ENCODE measurements at places on chromosomes 12 and 14. TPM values are rescaled to one million over a fixed set of nuclear protein-coding genes. Genes with fewer than 3 reads are reported as not detected.

NXPH4 gene
- not detected for total RNA-seq

- H3K4me1 ChIP-seq, result no peaks in the 10 kb centered on the region
- no peak for DNase-seq
- no peak overlapping the region for H3K4me3 ChIP-seq
- H3K36me3 ChIP-seq, result no peaks in the 10 kb centered on the region
Measured at GRCh38 chr14:86604561-86604960, 1074.6 kb downstream of the FLRT2 start.

DNA sequence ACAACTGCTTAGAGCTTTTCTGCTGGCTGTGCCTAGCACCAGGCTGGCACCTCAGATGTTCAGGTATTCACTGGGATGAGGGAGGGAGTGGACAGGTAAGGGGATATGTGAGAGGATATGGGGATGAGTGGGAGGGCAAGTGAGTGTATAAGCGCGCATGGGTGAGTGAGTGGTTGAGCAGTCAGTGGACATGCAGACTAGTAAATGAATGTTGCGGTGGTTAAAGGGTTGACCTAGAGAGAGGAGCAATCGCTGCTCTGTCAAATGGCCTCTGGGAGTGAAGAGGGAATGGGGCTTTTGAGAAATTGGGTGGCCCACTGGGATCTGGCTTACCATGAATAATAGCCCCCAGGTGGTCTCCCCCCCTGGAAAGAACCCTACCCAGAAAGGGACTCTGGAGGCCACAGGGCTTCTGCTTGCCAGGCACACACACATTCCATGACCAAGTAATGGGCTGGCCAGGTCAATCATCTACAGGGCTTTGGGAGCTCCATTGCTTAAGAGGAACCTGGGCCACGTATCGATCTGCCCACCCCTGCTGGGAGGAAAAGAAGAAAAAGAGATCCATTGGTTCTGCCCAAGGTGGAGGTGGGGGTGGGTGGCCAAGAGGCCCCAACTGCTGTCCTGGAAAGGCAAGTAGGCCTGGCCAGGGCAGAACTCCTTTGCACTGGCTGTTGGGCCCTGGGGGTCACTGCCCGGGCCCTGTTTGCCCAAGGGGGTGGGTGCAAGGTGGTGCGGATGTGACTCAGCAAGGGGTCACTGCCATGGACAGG lies 30.8 kb upstream of the ZFP36L1 start:
- no peaks in the 10 kb centered on the region for H3K27me3 ChIP-seq
- peaks cover 38% of the 10 kb centered on the region for H3K4me1 ChIP-seq
- H3K27ac ChIP-seq, result no peak overlapping the region
- no peak for DNase-seq

DNA sequence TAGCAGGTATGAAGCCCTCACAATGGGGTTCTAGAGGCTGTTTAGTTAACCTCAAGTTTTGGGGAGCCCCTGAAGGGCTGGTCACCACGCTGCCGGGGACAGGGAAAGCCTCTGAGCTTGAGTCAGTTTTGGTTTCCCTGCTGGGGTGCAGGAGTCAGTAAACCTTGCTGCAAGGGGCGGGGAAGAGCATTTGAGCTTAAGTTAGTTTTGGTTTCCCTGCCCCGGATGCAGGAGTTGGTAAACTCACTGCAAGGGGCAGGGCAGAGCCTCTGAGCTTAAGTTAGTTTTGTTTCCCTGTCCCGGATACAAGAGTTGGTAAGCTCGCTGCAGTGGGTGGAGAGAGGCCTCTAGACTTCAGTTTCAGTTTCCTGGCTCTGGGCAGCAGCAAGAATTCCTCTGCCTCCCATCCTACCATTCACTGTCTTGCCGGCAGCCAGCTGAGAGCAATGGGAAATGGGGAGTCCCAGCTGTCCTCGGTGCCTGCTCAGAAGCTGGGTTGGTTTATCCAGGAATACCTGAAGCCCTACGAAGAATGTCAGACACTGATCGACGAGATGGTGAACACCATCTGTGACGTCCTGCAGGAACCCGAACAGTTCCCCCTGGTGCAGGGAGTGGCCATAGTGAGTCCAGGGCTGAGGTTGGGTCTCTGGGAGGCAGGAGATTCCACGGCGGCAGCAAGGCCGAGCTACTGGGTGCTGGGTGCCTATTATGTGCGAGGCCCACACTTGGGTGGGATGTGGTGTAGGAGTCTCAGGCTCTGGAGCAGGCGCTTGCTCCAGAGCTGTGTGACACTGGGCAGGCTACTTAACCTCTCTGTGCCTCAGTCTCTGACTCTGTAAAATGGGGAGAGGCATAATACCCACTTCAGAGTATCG lies at the start of gene OAS2:
Gene OAS2, plus strand, starts transcription at position 357 of the 878 bp plus-strand sequence. Its CDS starts 90 bp downstream, at position 447.
- peaks cover 7% of the 10 kb centered on the region for H3K4me1 ChIP-seq
- peak within 1 kb of the TSS; percentile 57 for H3K4me3 ChIP-seq
- H3K27me3 ChIP-seq, result no peaks in the 10 kb centered on the region
- no peaks in the 10 kb centered on the region for H3K36me3 ChIP-seq
- DNase-seq, result peak; percentile 88

ACOT6 gene
- not detected for total RNA-seq

SYCP3 gene
- not detected for total RNA-seq

DNA sequence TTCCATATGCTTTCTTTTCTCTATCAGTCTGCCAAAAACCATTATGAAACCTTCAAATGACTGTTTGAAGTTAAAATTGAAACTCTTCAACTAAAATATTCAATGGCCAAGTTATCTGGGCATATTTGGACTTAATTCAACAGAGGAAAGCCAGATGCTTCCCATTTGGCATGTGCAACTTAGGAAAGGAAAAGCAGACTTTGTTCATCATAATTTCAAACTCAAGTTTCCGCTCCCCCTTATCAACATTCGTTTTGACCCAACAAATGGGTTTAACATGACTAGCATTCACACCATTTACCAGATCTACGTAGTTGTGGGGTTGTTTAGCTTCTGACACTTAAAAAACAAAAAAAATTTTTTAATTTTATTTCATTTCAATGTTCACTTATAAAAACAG lies 75.7 kb downstream of the PLEKHG7 start:
- DNase-seq, result no peak
- no peaks in the 10 kb centered on the region for H3K27me3 ChIP-seq
- H3K27ac ChIP-seq, result no peak overlapping the region
- no peaks in the 10 kb centered on the region for H3K4me1 ChIP-seq
- H3K4me3 ChIP-seq, result no peak overlapping the region

DNA sequence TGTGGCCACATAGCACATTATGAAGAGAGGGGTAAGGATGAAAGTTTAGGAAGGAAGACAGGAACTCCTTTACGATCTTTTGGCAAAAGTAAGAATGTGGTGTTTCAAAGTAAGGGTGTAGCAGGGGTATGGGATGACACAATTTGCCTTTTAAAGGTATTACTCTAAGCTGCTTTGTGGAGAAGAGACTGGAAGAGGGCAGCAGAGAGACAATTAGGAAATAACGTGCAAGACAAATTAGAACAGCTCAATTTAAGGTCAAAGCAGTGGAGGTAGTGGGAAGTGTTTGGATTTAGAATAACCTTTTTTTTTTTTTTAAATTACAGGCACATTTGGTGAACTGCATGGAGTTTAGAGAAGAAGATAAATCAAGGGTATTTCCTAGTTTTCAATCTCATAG lies 342.6 kb downstream of the NOVA1 start:
- DNase-seq, result no peak
- no peak overlapping the region for H3K4me3 ChIP-seq
- no peaks in the 10 kb centered on the region for H3K36me3 ChIP-seq

GRCh38 chr14:106846218-106846617 lies 1319.8 kb downstream of the TMEM121 start:
- no peaks in the 10 kb centered on the region for H3K36me3 ChIP-seq
- peak overlapping the region; percentile 46 for H3K4me3 ChIP-seq
- H3K4me1 ChIP-seq, result peaks cover 14% of the 10 kb centered on the region

A2ML1 gene
- not detected for total RNA-seq

DNA sequence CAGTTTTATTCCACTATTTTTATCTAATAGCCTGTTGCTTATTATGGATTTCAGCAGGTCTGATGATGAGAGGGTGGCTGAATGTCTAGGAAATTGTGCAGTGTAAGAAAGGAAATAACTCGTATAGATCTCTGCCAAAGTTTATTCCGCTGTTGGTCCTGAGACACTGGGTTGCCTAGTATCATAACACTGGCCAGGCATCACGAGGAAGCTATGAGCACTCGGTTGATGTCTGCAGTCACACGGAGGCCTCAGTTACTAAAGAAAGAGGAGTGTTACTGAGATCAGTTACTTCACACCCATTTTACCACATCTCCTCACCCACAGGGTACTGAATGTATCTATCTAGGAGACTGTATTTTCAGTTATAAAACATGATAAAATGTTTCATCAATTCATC lies 21.9 kb downstream of the BHLHE41 start:
- no peaks in the 10 kb centered on the region for H3K27me3 ChIP-seq
- no peaks in the 10 kb centered on the region for H3K36me3 ChIP-seq
- no peak overlapping the region for H3K4me3 ChIP-seq

GRCh38 chr12:128178966-128179365 lies 88.0 kb upstream of the TMEM132C start:
- no peak overlapping the region for H3K4me3 ChIP-seq
- H3K27me3 ChIP-seq, result no peaks in the 10 kb centered on the region
- H3K27ac ChIP-seq, result no peak overlapping the region
- H3K36me3 ChIP-seq, result no peaks in the 10 kb centered on the region
- DNase-seq, result no peak
- H3K4me1 ChIP-seq, result no peaks in the 10 kb centered on the region

NCOR2 gene
- 119 TPM for total RNA-seq

CNOT2 gene
- 88.7 TPM for total RNA-seq

DNA sequence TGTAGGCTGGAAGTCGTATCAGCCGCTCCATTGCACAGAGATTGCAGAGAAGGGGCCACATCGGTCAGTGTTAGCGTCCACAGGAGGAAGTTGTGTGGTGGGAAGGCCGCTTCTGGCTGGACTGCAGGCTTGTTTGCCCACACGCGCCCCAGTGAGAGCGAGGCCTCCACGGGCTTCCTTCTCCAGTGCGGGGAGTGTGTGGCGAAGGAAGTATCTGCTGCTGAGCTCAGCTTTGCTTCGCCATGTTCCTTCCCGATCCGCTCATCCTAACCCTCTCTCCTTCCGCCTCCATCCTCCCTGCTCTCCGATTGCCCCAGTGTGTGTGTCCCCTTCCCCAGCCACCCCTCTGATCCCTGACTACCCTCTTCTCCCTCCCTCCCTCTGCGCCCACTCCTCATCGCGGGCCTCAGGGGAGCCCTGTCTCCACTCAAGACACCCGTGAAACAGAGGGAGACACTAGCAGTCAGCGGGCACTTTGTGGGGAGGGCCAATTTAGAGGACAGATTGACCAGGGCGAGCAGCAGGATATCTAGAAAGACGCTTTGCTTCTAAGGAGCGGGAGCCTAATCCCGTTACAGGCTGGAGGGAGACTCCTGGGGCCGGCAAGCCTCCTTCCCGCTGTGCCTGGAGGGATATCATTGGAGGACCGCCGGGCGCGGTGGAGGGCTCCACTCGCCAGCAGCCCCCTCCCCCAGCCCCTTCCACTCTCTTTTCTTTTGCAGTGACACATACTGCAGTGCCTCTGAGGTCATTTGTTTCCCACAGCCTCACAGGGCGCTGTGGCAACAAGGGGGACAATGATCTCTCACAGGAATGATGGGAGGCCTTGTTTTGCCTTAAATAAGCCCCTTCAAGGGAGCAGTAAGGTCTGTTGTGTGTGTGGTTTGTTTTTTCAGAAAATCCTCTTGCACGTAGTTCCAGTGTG lies 428.8 kb downstream of the ZFP36L1 start:
- no peaks in the 10 kb centered on the region for H3K36me3 ChIP-seq
- peak overlapping the region; percentile 77 for H3K27ac ChIP-seq
- H3K27me3 ChIP-seq, result no peaks in the 10 kb centered on the region
- peaks cover 64% of the 10 kb centered on the region for H3K4me1 ChIP-seq

TRHDE gene
- 1.4 TPM for total RNA-seq

DNA sequence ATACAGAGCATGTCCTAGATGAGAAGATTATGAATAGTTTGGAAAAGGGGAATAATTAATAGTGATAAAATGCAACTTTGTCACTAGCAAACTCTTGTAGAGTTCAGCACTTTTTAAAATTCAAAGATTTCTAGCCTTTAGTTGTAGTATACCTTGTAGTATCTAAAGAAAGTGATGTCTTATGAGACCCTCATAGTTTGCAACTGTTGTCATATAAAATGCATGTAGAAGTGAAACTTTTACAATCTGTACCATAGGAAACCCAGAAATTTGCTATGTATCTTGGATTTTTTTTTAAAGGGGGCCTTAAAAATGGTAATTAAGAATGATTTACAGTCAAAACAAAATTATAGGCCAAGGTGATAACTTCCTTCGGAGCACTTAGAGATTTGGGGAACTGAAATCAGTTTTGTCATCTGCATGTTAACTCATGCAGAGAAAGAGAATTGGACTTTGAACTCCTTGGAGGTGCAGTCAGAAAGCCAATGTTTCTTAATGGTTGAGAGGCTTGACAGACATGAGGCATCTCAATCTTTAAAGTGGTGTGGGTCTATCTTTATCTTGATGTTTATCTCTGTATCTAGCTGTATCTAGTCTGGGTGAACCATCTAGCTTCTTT lies 1.3 kb downstream of the LRRK2 start:
- H3K27ac ChIP-seq, result peak overlapping the region; percentile 89
- H3K4me1 ChIP-seq, result no peaks in the 10 kb centered on the region
- H3K27me3 ChIP-seq, result peaks cover 10% of the 10 kb centered on the region
- DNase-seq, result peak; percentile 22
- H3K36me3 ChIP-seq, result no peaks in the 10 kb centered on the region

DDIT3 gene
- 17.4 TPM for total RNA-seq

DNA sequence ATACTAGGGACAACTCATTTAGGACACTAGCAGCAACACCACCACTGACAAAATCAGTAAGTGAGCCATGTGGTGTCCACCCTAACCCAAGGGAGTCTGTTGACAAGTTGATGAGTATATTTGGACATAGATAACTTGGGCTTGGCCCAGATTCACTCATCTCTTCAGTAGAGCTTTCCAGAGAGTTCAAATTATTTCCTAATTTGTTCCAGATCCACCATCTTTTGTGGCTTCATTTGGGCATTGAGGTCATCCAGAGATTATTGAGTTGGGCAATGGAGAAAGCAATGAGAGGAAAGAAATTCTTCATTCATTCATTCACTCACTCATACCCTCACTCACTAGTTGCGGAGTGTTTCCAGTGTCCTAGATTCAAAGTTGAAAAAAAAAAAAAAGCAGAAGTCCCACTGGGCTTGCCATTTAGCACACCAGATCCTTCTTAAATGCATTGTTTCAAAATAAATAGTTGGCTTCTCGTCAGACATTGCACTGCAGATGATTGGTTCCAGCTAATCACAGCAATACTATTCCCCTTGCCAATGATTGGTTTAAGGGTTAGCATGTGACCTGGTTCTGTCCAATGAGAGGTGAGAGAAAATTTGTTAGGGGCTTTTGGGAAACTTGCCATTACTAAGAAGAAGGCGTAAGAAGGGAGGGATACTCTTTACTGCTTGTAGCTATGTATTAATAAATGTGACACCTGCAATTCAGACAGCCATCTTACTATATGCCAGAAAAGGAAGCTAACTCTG lies 31.8 kb upstream of the WSCD2 start:
- H3K4me1 ChIP-seq, result no peaks in the 10 kb centered on the region
- no peak overlapping the region for H3K27ac ChIP-seq

DNA sequence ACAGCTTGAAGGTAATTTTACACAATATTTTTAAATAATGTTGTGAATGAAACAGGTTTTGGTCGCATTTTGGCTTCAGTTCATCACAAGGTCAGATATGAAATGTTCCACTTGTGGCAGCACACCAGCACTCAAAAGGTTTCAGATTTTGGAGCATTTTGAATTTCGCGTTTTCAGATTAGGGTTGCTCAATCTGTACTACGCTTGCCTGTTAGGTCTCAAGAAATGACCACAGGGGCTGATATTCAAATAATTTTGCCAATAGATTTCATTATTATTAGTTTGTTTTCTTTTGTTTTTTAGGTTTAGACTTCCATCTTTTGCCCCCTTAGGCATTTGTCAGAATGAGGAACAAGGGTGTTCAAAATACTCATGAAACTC lies 29.8 kb downstream of the DICER1 start:
- no peak overlapping the region for H3K4me3 ChIP-seq
- H3K27ac ChIP-seq, result no peak overlapping the region
- H3K36me3 ChIP-seq, result peaks cover 73% of the 10 kb centered on the region
- no peak for DNase-seq
- H3K4me1 ChIP-seq, result peaks cover 11% of the 10 kb centered on the region

Data from stomach (tissue), 19 donors.